ENCODE measurements at places on chromosomes 2 and 18.

GRCh38 chr2:64841461-64841860 lies 147.7 kb upstream of the SLC1A4 start:
- DNase-seq = no peak

DNA sequence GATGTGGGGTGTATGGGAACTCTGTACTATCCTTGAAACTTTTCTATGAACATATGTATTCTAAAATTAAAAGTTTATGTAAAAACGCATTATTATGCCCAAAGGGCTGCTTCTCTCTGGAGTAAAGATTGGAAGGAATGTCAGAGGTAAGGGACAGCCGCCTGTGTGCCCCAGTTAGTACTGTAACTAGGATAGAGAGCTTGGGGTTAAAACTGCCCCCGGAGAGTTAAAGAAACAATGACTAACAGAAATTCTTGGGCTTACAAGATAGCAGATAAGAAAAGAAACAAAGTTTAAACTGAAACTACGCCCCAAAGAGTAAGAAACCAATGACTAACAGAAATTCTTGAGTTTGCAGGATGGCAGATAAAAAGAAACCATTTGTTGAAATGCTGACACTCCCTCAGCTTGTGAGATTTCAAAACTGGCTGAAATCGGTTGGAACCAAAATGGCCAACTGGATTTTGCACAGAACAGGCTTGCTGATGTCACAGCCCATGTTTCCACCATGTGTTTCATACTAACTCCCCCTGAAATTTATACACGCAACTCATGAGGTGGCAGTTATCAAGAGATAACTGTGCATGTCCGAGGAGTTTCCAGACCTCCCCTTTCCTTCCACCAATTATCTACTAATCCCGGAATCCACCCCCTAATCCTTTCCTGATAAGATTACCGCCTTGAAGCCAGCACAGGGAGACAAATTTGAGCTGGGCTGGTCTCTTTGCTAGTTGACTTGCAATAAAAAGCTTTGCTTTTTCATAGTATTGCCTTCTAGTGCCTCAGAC lies 8.7 kb upstream of the TXNDC2 start:
- no peak for DNase-seq

DNA sequence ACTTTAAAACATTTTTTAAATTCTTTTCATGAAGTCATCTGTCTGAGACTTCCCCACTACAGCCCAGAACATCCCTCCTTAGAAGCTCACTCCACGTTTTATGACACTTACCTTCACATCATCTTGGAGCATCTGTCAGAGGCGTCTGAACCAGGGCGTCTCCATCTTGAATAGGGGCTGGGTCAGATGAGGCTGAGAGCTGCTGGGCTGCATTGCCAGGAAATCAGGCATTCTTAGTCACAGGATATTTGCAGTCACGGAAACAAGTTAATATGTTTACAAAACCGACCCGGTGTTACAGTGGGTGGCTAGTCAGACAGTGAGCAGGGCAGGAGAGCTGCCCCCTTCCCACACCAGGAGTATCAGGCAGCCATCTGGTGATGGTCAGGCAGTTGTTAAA lies 456.5 kb downstream of the FBXO15 start:
- DNase-seq = no peak

GRCh38 chr2:106097038-106098000 lies 96.8 kb downstream of the UXS1 start:
- no peak for DNase-seq

DNA sequence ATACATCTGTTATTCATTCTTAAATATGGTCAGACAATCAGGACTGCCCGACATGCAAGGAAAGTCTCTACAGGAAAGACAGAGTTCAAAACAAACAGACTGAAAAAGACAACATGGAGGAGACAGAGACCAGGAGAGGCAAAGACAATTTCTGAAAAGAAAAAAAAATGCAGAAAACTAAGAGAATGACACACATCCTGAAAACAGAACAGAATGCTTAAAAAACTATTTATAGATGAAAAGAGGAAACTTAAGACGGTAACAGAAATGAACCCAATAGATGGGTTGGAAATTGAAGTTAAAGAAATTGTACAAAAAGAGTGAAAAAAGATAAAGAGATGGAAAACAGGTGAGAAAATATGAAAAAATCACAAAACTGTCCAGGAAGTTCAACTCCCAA lies 95.7 kb downstream of the BCL2 start:
- no peak for DNase-seq

DNA sequence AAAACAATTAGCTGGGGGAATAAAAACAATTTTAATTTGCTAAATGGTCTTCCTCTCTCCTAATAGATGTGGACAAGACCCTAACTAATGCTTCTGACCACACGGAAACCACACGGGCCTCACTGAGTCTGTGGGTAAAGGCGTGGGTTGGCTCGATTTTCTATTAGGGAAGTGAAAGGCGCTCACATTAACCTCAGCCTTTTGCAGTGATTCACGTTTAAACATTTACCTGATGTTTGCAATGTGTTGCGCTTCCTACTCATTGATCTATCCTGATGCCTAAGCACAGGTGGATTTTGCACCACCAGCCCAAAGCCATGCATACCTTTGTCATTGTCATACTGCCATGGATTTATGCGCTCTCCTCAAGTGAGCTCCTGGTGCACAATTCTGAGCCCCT lies 35.6 kb upstream of the NRP2 start:
- DNase-seq = no peak

DNA sequence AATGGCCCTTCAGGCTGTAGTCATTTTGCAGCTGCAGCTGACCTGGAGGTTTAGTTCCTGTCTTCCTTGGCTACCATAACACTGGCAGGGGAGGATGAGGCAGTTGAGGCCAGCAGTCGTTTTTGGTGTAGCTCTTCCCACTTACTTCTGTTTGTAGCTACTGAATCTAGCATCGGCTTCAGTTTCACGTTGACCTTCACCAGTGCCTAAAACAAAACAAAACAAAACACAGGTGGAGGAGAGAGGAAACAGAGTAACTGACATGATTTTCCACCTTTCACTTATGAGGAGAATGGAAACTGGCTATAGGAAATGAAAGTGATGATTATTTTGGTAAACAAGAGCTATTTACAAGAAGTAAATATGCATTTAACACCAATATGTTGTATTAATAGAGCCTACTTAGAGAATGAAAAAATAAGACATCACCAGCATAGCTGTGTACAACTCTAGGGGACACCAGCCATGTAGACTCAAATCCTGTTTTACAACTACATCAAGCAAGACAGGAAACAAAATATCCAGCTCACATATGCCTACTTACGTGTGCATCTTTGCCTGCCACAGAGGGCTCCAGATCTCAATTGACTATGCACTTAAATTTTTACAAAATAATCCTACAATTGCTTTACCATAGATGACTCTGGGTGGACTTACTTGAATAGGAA lies 236.9 kb downstream of the AGPS start:
- DNase-seq = no peak

DNA sequence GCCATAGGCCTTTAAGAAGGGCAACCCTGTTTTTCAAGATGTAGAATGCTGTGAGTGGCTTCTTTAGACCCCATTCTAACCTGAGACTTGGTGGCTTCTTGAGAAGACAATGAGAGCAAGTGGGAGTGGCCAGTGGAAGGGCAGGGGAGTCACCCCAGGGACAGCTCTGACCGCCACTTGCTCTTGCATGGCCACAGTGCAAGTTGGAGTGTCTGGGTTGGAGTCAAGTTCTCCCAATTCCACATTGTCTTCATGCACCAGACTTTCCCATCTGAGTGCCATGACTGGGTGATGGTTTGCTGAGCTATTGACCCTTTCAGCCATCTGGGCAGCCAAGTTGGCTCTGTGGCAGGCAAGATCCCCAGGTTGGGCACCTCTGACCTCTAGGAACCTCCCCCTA lies 148.0 kb upstream of the SKOR2 start:
- no peak for DNase-seq

GRCh38 chr2:157777427-157777826 lies 98.7 kb downstream of the ACVR1 start:
- DNase-seq = peak; percentile 31

- DNase-seq = no peak
These were observed 65.9 kb upstream of the STPG4 start for GRCh38 chr2:47221039-47221438.
